NCI-H510A treated with DMSO at 0.1 percent for 48 hours (cell line): ENCODE measurements at places on chromosomes 5 and 9.

DNA sequence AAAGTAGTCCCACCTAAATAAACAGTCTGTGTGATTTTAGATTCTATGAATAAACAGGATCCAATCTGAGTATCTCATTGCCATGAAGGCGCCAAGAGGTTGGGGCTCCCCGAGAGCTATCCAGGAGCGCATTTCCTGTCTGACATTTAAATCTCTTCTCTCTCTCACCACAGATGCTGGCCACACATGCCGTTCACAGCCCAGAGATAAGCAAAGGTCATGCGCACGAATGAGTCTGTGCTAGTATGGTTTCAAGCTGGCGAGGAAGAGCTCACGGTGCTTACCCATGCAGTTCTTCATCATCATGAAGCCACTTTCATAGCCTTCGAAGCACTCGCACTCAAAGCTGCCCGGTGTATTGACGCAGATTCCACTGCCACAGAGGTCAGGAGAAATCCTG, 199.4 kb downstream of the FBN2 start:
- no peak for DNase-seq

DNA sequence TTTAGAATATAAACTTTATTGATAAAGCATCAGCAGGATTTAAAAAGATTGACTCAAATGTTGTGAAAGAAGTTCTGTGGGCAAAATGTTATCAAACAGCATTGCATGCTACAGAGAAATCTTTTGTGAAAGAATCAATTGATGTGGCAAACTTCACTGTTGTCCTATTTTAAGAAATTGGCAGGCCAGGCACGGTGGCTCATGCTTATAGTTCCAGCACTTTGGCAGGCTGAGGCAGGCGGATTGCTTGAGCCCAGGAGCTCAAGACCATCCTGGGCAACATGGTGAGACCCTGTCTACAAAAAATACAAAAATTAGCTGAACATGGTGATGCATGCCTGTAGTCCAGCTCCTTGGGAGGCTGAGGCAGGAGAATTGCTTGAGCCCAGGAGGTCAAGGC, 17.4 kb downstream of the ZBTB43 start:
- DNase-seq, result no peak

DNA sequence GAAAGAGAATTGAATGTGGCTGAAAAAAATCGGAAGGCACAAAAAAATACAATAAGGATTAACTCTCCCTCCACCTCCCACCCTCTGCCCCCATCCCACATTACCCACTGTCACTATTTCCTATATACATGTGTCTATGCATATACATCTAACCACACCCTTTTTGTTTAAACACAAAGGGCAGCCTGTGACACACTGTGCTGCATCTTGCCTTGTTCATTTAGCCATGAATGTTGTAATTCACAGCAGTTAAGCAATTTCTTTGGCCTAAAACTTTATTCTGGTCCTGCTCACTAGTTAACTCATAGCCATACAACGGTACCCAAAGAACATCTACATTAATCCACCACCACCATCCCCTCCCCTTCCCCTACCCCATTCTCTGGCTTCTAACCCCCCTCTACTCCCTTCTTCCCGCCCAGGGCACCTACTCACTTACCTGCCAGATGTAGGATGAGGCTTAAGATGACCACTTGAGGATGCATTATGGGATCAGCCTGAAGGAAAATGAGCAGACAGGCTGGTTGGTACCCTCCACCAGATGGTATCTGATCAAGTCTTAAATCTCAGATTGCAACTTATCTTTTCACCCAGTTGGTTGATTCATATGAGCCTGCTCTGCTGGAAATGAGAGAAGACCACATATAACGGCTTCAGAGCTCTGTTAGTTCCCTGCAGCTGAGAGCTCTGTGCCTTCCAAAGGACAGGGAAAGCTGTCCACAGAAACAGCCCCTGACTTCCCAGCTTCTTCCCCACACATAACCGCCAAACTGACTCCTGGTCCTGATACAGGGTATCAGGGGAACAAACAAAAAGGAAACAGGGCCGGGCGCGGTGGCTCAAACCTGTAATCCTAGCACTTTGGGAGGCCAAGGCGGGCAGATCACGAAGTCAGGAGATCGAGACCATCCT, 1.2 kb downstream of the HAVCR1 start:
- DNase-seq, result no peak

DNA sequence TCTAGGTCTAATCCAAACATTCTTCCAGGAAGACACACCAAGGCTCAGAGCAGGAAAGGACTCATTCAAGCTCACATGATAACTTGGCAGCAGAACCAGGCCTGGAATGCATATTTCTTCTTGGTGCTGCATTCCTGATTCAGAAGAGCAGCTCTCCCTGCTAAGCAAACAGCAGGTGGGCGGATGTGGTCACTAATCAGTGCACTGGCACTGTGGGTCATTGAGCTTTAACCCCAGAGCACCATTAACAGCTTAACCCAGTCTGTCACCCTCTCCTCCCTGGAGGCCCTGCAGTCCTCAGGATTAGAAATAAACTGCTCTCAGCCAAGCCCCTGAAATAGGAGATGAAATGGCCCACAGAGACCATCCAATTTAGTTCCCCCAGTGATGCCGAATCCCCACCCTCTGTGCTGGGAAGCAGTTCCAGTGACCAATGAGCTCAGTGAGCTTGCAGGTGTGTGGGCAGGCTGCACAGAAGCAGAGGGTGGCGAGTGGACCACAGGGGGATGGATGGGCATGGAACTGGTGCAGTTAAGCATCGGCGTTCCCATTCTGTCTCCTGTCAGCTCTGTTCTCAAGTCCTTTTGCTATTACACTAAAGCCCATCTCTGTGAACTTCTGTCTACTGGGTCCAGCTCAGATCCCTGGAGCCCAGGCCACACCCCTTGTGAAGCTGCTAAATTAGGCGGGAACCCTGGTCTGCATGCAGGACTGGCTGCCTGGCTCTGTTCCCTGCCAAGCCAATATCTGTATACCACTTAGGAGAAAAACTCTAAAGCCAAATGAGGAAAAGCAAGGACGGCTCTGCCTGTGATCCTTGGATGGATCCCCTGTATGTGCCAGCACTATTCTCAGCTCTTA, 16.6 kb upstream of the MEGF9 start:
- no peak for DNase-seq

- no peak for DNase-seq
Observed at GRCh38 chr9:23552876-23553601, 273.0 kb downstream of the ELAVL2 start.
